ENCODE measurements at places on chromosomes 4 and X. TPM values are rescaled to one million over a fixed set of nuclear protein-coding genes. Genes with fewer than 3 reads are reported as not detected.

DNA sequence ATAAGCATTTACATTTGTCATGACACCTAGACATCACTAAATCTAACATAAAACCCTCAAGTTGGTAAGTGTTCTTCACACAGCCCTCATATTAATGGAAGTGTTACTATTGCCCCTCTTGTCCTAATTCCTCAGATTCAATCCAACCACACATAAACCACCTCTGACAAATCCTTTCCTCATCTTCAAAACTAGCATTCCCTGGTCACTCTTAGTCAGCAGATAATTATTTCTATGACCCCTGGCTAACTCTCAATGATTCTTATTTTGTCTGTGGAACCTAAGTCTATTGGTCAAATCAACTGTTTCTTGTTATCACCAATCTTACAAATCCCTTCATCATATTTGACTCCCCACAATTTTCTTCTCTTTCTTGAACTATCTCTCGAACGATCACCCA lies 168.6 kb downstream of the PPP3CA start:
- no peak for DNase-seq

DNA sequence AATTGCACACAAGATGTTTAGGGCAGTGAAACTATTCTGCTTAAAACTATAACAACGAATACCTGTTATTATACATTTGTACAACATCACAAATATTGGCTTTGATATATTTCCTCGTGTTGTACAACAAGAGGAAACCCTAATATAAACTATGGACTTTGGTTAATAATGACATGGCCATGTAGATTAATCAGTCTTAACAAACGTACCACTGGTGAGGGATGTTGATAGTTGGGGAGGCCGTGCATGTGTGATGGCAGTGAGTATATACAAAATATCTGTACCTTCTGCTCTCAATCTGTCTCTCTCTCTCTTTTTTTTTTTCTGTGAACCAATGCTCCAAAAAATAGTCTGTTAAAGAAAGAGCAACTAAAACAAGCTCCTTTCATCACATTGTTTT lies 22.2 kb upstream of the HPGD start:
- DNase-seq = no peak

DNA sequence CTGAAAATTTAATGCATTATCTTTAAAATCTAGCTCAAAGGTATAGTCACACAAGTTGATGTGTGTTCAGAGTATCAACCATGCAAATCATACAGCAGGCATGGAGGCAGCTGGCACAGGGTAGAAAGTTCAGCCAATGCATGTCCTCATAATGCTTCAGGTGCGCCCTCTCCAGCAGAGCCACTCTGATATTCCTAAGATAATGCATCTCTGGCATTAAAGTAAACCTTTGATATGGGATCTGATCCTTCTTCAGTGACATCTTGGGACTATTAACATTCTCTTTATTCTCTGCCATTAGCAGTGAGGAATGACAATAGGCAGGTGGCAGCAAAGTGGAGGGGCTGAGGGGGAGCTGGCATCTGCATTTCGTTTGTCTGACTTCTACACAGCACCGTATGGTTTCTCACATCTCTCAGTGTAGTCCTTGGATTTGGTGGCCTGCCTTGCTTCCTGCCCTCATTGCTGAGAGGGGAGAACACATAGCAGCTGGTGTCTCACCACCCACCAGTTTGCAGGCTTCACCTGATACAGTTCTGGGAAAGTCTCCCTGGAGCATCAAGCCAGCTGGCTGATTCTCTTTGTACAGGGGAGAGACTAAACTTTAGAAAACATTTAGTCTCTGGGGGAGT lies 168.7 kb upstream of the TBC1D9 start:
- DNase-seq = no peak

DNA sequence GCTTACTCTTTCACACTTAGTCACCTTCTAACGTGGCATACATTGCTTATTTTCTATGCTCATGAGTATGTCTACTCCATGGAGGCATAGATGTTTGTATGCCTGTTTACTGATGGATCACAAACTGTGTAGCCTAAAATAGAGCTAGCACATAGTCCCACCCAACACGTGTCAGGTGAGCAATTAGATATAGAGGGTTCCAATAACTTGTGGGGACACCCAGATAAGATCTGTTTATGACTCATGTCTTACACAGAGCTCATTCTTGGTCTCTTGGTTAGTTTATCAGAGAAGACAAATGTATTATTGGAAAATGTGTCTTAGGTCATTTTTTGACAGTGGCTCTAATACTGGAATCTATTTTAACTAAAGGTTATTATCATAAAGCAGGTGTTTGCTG lies 6.8 kb downstream of the ZFP42 start:
- no peak for DNase-seq

DNA sequence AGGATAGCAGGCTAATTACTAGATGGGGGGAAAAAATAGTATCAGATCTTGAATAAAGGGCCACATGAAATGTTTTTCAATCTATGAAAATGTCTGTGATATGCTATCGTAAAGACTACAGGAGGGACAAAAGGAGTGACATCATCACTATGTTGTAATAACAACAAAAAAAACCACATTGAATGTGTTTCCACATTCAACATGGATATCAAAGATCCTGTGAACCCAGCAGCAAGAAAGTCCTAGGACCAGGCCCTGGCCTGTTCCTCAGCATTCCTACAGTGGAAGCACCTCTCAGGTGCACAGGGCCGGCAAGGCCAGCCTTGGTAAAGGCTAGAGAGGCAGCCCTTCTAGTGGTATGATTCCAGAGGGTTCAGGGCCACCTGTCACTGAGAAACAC lies 118.3 kb downstream of the RELL1 start:
- no peak for DNase-seq

GRCh38 chr4:16418814-16419213 lies 192.5 kb upstream of the TAPT1 start:
- DNase-seq = no peak

GRCh38 chr4:183906489-183906738 lies 1.3 kb downstream of the STOX2 start:
- no peak for DNase-seq

DNA sequence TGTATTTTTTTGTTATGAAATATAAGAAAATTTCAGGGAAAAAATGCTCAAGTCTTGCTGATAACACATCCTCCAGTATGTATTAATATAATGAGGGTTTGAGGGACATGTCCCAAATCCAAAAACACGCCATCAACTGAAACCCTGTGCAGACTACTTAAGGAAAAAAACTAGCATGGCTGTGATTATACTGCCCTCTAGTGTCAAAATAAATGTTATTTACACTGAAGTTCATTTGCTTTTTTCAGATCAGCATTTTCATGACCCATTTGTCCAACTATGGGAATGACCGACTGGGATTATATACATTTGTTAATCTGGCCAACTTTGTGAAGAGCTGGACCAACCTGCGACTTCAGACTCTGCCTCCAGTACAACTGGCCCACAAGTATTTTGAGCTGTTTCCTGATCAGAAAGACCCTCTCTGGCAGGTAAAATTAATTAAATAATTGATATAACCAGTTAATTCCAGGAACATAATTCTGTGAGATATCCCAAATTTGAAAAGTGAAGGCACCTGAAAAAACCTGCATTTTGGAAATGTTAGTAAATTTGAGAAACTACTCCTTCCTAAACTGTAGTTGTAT lies 128.5 kb downstream of the PRSS12 start:
- no peak for DNase-seq

DNA sequence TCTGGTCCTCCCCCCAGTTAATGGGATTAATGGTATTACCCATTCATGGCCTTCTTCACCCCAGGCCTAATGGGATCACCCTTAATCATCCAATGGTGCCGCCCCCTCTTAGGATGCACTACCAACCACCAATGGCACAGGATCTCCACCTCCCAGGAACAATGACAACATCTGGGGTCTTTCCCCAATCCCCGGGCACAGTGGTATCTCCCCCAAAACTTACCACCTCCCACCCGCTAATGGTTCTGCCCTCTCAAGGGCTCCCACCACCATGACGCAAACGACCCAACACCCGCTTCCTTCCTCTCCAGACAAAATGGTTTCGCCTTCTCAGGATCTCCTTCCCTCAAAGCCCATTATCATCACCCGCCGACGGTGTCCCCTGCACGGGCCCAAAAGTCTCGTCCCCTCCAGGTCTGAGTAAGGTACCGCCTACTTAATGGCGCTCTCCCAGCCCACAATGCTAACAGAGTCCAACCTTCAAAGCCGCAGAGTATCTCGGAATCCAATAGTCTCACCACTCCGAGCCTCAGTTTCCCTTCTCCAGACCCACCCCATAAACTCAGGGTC lies 458 bp downstream of the GRIPAP1 start:
- no peak for DNase-seq

DNA sequence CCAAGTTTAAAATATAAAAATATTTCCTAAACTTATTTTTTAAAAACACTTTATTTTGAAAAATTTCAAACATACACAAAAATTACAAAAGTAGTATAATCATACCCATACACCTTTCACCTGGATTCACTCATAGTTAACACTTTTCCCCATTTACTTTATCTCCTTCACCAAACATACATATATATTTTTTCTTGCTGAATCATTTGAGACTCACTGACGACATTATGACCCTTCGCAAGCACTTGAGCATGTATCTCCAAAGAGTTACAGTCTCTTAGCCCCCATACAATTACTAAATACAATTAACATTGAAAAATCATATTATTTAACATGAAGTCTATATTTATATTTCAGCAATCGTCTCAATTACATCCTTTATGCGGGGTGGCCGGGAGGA lies 19.8 kb downstream of the RXFP1 start:
- DNase-seq = no peak

GRCh38 chr4:188466001-188466400 lies 326.8 kb downstream of the TRIML1 start:
- no peak for DNase-seq

DNA sequence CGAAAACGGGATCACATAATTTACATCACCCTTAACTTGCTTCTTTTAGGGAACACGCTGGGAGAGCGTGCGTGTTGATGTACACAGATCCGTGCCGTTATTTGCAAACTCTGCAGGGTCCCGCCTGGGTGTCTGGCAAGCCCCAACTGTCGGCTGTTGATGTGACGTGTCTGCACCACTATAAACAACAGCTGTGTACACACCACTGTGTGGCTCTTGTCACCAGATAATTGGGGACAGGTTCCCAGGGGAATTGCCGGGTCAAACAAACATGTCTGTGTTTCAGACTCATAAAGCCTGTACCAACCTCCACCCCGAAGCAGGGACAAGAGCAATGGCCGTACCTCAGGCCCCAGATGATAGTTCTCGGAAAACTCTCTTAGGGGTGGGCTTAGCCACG lies 105.0 kb upstream of the AFAP1 start:
- DNase-seq = peak; percentile 40

GRCh38 chrX:150372280-150372679 lies 9.2 kb downstream of the MAMLD1 start:
- DNase-seq = no peak

GRCh38 chr4:2443956-2444740 lies 24.8 kb upstream of the RNF4 start:
- DNase-seq = no peak

DNA sequence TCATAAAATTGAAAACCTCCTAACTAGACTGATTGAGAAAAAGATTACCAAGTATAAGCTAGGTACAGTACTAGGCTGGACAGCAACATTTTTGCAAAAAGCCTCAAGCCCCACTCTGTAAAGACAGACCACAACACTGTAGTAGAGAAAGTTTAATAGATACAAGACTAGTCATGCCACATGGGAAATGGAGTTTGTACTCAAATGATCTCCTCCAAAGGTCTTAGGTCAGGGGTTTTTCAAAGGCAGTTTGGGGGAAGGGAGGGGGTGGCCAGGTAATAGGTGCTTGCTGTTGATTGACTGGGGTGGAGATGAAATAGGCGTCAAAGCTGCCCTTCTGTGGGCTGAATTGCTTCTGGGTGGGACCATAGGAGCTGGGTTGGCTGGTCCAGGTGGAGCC lies 14.2 kb downstream of the CNGA1 start:
- no peak for DNase-seq

DNA sequence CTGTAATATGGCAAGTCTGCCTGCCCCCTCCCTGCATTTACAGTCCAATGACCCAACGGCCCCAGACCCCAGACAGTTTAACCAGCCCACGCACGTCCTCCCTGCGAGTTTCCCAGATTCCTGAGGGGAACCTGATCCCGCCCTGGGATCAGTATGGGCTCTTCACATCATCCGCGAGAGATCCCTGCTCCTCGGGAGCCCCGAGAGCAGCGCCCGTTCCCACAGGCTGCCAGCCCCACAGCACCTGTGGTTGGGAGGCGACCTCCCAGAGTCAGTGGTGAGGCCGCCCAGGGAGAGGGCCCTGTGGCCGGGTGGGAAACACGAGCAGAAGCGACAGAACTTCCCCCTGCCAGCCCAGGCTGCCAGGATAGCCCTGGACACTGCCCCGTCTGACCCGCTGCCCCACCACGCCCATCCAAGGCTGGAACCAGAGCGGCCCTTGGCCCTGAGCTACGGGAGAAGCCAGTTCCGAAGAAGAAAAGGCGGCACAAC lies 32.8 kb downstream of the TSC22D3 start:
- no peak for DNase-seq

DNA sequence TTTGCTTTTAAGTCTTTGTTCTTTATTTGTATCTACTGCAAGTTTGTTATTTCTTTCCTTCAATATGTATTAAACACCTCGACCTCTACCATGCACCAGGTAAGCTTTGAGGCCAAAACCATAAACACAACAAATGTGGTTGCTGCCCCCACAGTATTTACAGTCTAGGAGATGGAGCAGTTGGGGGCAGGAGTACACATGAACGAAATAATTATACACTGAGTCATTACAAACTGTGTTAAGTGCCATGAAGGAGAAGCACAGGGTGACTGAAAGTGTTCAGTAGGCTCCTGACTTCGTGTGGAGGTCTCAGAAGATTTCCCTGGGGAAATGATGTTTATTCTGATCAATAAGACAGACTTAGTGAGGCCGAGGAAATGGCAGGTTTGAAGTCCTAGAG lies 30.3 kb downstream of the SLC25A43 start:
- DNase-seq = no peak

DNA sequence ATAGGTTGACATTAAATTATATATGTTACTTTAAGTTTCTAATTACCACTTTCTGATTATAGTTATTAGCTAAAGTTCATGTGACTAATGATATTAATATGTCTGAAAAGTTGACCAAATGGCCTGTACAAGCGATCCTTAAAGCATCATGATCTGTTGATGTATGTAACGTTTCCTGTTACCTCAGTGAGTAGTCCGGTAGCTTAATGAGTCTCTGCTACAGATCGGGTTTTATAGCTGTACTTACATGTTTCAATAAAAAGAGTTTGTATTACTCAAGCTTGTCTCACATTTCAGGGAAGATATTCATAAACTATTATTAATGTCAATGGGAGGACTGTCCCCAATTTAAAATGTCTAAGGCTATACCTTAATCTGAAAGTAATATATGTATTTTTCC lies 246.3 kb downstream of the PPP3CA start:
- DNase-seq = no peak

The NDUFA1 gene
- 683 TPM for total RNA-seq

The SERPINA7 gene
- not detected for total RNA-seq

The CDS1 gene
- total RNA-seq = 0.68 TPM

The FDCSP gene
- not detected for total RNA-seq

The NFKB1 gene
- total RNA-seq = 20.6 TPM

The EPHA5 gene
- total RNA-seq = 0.11 TPM

The DMP1 gene
- not detected for total RNA-seq

The MUC7 gene
- total RNA-seq = not detected

Measured in Right ventricle myocardium inferior (tissue), 1 donor.